ENCODE measurements at places on chromosomes 2 and 18.

GRCh38 chr2:24022975-24023575 is 13.2 kb downstream of the MFSD2B start:
- DNase-seq = no peak

DNA sequence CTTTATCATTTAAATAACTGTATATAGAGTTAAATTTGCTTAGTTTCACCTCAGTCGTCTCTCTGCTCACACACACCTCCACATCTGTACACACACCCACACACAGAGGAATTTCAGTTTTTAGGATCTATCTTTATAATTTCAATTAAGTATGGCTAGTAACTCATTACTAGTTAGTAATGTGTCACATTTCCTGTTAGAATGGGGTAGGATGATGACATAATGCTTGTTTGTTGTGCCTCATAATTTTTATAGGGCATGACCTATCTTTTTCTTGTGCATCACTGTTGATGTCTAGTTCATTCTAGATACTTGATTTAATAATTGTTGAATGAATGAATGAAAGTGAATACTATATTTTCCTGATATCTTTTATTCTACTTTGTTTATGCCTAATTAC is 108.6 kb downstream of the AGPS start:
- DNase-seq = peak; percentile 61

DNA sequence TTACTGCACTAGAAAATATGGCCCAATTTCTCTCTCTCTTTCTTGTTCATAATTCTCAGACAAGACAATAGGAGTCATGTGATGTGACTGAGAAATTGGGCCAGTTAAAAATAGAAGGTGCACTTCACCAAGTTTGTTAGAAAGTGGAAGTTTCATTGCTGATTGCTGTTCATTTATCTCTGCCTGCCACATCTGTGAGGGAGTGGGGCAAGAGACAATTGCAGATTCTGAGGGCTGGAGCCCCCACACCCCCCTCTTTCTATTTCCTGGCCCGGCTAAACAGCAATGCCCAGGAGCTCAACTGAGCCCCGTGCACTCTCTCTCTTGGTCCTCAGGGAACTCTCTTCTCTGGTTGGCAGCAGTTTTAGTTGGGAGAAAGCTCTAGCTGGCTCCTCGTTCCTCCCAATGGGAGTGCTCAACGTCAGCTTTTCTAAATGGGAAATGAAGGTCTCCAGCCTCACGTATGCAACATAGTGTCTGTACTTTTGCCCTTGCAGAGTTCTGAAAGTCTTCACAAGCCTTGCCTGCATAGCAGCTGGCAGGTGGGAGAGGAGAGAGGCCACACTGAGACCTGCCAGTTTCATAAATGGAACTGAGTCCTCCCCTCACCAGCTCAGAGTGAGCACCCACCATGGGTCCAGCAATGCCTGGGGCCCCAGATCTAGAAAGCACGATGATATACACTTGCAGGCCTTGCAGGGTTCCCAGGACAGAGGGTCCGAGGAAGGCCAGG is 115.7 kb downstream of the MYCN start:
- no peak for DNase-seq

DNA sequence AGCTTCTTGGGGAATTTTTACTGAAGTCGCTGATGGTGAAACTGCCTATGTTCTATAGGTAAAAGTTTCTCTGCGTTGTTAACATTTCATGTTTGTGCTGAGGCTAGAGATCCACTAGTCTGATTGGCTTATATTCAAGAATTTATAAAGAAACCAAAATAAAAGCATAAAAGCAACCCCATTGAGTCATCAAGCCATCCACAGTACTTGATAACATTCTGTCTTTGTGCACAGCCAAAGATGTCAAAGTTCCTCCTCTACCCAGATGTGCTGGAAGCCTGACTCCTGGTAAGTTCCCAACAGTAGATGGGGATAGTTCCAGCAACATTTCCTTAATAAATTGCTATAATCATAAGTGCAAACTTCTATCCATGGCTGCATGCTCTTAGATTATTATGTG is 107.8 kb downstream of the TANC1 start:
- no peak for DNase-seq

- DNase-seq = peak; percentile 51
Measured at GRCh38 chr2:38438883-38439612, 62.0 kb upstream of the ATL2 start.

- no peak for DNase-seq
Measured at GRCh38 chr2:44939106-44940048, 2.1 kb upstream of the SIX3 start.

DNA sequence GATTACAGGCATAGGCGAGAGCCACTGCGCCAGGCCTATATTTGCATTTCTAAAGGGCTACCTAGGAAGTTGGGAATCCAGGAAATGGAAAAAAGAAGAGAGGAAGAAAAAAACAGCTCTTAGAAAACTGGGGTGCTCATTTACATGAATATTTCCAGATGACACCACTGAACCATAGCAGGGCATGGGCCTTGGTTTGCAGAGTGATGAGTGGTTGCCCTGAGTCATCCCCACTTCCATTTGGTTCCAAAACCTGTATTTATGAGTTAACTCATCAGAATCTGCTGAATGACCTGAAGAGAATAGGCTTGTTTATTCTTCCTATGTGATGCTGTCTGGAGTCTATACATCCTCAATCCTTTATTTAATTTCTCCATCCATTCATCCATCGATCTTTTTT is 36.2 kb downstream of the EHD3 start:
- DNase-seq = peak; percentile 90

DNA sequence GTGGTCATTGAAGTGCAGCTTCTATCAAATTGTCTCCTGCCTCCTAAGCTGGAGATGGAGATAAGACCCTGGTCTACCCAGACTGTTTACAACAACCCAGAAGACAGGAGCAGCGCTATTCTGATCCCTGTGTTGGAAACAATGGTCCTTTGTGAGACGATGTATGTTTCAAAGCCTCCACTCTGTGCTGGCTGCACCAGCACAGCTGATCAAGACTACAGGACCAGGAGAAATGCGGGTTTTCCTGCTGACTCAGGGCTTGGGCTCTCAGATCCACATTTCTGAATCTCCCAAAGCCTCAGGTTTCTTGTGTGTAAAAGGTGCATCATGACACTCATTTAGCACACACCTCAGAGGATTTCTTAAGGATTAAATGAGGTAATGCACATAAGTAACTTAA is 92.0 kb downstream of the POU3F3 start:
- peak; percentile 26 for DNase-seq

All from bronchial epithelial cell (primary cell).